Retinal pigment epithelial cell (primary cell): ENCODE measurements at places on chromosomes 4 and X.
A peak's percentile ranks its signal among the peaks of the same experiment; 100 is the strongest.

GRCh38 chr4:118711052-118711451 is 25.9 kb downstream of the METTL14 start:
- DNase-seq: no peak

- no peak for DNase-seq
Measured at GRCh38 chr4:12846368-12846767, 637.8 kb downstream of the RAB28 start.

GRCh38 chr4:139316733-139317132 is 14.5 kb upstream of the NDUFC1 start:
- DNase-seq: no peak

- peak; percentile 74 for DNase-seq
Measured at GRCh38 chr4:115113506-115114106, at the start of gene NDST4. Gene NDST4 (minus strand): TSS chr4:115113620. CDS start chr4:115077036, 36,584 bp downstream.

DNA sequence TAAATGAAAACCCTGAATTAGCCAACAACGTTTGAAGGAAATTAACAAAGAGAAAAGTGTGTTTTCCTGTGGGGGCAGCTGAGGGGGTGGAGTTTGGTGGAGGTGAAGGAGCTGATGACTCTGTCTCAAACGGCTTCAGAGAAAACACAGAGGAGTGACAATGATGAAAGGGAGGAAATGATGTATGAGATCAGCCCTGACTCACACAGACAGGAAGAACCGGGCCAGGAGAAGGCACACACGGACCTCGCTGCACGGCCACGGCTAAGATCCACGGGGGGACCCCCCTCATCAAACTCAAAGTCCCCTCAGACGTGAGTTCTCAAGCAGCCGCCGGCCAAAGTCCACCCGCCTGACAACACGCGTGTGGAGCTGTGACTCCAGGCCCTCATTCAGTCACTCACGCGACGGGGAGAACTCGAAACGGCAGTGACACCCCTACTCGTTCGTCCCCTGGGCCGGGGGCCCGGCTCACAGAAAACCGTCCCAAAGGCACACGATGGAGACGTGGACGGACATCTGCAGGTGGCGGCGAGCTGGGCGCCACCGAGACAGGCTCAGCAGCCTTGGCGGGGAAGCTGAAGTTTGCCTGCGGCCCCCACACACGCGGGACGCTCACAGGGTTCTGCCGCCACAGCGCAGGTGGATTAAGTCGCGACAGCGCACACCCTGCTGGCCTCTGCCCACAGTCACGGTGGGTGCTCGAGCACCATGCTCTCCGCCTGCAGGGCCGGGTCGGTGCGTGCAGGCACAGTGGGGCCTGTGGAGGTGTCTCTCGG is 28.8 kb downstream of the PPP2R3B start:
- no peak for DNase-seq

GRCh38 chr4:25169446-25169845 is 9.2 kb upstream of the SEPSECS start:
- DNase-seq: no peak

DNA sequence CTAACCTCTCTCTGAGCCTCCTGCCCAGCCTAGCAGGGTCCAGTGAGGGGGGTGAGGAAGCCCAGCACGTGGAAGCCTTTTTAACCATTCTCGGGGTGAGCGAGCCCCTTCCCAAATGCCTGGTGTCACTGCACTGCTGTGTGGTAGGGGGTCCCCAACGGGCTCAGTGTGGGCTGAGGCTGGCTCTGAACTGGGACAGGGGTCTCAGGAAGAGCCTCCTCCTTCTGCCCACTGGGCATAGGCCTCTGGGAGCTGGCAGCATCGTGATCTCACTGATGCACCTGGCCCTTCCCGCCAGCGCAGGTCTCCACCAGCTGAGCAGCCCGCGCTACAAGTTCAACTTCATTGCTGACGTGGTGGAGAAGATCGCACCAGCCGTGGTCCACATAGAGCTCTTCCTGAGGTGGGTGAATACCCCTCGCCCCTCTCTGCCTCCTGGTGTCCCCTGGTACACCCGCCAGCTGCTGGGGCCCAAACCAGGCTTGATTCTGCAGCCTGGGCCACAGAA is 12.6 kb downstream of the HTRA3 start:
- DNase-seq: no peak

- DNase-seq: no peak
Measured at GRCh38 chr4:187232196-187232595, 508.5 kb upstream of the FAT1 start.

DNA sequence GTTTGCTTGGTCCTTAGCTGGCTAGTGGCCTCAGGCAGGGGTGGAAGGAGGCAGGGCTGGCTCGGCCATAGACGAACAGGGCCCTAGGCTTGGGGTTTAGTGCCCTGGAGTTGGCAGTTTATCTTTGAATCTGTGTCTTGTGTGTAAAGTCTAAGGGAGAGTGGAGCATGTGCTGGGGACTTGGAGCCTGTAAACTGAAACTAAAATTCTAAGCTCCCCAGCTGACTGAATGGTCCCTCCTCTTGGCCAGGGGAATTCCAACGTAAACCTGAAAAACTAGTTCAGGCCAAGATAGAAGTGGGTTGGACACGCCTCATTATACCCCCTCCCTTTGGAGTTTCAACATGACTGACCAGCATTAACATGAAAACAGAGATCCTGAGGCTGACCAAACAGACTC is 46.1 kb upstream of the GPR78 start:
- no peak for DNase-seq

- no peak for DNase-seq
Measured at GRCh38 chr4:15003401-15003890, 1.2 kb downstream of the CPEB2 start.

- no peak for DNase-seq
Measured at GRCh38 chr4:65175585-65175984, 494.7 kb downstream of the EPHA5 start.

GRCh38 chr4:139223682-139224317 is 46.8 kb upstream of the ELF2 start:
- peak; percentile 12 for DNase-seq
